ENCODE measurements at places on chromosomes 16 and 17.

GRCh38 chr16:24114876-24115275 is 141.3 kb upstream of the CACNG3 start:
- DNase-seq = no peak

GRCh38 chr17:81306491-81306890 is 11.4 kb upstream of the SLC38A10 start:
- no peak for DNase-seq

GRCh38 chr17:21119247-21119918 is 7.4 kb upstream of the DHRS7B start:
- DNase-seq = peak; percentile 45

- DNase-seq = no peak
Measured at GRCh38 chr16:47886631-47887415, 269.0 kb downstream of the ABCC12 start.

DNA sequence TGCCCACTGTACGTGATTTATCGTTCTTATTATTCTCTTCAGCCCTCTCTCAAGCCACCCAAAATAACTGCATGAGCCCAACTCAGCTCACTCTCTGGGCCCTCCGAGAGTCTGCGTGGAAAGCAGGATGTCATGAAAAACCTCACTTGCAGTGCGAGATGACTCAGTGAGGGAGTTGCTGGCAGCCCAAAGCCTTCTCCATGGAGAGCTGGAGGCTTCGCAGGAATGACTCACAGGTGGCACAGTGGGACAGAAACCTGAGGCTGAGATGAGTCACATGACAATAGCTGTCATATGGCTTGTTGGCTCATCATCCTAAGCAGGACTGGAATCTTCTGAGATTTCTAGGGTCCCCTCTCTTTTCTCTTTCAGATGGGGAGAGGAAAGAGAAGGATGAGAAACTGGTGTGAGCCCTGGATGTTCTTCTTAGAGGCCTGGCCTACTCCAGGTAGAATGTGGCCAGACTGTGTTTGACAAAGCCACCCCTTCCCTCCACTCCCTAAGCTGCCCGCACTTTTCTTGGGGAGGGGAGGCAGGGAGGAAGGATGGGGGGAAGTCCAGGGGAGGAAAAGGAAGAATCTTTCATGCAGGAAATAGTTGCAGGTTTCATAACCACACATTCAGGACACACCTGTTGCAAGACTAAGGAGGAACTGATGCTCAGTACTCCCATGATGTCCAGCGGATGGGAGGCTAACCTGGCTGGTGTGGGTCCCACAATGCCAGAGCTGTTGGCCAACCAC is 160.6 kb upstream of the RPL38 start:
- peak; percentile 1 for DNase-seq

DNA sequence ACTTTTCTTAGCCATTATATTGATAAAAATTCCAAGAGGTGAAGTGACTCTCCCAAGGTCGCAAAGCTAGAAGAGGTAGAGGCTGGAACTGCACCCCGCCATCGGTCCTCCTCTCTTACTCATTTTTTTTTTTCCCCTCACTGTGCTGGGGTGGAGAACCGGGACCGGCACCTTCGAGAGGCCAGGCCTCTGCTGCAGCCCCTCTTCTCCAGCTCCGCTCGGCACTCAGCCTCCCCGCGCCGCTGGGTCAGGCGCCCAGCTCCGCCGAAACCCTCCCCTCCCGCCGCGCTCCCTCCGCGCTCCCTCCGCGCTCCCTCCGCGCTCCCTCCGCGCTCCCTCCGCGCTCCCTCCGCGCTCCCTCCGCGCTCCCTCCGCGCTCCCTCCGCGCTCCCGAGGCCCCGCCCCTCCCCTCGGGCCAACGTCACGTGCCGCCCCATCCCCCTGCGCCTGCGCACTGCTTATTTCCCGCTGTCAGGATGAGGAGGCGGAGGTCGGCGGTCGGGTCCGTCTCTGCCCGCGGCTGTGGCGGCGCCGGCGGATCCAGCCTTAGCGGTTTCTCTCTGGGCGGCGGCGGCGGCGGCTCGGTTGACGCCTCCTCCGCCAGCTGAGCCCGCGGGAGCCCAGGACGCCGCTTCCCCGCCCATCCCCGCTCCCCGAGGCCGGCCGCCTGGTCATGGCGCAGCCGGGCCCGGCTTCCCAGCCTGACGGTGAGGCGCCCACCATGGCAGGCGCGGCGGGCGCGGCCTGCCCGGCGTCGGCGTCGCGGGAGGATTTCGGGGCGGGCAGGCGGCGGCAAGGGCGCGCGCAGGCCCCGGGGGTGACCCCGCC is at the start of gene RABEP1:
Gene RABEP1 (plus strand): TSS at position 471 of the 828 bp plus-strand sequence. CDS start 203 bp downstream, at position 674.
- DNase-seq = peak; percentile 93

DNA sequence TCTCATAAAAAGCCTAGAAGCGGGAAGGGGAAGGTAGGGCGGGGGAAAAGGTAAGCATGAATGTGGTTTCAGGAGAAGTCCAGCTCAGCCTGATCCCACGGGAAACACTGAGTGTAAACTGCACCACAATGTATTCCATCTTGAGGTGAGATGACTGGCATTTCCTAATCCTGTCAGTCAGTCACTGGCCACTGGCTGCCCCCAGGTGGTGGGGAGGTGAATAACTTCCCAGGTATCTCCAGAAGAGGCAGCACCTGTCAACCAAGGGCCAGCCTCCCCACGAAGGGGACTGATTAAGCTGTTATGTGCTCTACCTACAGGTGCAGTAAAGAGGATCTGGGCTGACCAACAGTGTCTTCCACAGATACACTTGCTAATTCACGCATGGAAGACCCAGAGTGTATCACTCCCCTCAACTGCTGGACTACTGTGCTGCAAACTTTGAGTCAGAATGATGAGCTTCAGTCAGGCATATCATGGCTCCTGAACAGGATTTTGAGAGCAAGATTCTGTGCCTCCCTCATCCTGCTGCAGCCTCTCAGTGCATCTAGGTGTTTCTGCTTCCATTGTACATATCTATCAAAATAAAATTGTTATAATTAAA is 108.5 kb upstream of the CCL2 start:
- DNase-seq = peak; percentile 26

DNA sequence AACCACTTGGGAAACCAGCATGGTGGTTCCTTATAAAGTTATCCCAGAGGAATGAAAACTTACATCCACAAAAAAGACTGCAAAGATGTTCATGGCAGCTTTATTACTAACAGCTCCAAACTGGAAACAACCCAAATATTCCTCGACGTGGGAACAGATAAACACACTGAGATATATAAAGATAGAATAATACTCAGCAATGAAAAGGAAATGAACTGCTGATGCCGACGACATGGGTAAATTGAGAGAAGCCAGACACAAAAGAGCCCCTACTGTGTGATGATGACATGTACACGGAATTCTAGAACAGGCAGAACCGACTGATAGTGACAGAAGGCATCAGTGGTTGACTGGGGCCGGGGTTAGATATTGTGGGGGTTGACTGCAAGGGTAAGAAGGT is 9.7 kb downstream of the PRCD start:
- no peak for DNase-seq

- DNase-seq = no peak
Measured at GRCh38 chr17:17621254-17621653, 29.7 kb upstream of the PEMT start.

DNA sequence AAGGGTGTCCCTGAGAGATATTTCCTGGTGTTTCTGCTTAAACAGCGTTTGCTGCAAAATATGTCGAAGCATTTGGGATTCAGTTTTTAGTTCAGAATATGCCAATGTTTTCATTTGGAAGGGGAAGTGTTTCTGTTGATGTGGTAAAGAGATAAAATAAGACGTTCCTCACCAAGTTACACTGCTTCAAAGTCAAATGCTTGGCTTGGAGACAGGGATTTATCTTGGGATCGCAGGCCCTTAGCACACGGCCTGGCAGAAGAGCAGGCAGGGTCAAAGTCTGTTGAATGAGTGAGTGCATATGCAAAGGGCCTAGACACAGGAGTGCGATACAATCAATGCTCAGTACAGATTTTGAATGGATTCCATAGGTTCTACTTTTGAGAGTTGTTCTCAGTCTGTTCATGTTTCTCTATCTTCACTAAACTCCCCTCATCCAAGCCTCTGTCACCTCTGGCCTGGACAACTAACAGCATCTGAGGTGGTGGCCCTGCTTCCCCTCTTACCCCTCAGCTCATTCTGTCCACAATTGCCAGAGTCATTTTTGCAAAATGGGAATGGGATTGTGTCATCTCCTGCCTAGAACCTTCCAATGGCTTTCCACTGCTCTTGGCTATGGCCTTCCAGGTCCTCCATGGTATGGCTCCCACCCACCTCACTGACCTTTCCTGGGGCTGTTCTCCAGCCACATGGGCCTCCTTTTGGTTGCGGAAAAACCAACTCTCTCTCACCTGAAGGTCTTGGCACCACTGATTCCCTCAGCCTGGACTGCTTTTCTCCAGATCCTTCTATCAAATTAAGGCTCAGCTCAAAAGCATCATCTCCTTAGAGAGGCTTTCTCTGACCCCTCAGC is 3.2 kb downstream of the DEXI start:
- no peak for DNase-seq

GRCh38 chr17:44409309-44410028 is 20.0 kb upstream of the ITGA2B start:
- DNase-seq = no peak

DNA sequence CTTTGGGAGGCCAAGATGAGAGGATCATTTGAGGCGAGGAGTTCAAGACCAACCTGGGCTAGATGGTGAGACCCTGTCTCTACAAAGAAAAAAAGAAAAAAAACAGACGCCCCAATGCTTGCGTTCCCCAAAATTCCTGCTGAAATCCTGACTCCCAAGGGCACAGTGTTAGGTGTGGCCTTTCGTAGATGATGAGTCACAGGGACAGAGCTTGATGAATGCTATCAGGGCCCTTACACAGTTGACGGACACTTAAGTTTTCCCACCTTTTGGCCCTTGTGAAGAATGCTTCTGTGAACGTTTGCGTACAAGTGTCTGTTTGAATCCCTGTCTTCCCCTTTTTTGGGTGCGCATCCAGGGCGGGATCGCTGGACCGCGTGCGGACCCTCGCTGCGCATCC is 16.5 kb upstream of the ZNF750 start:
- DNase-seq = no peak

DNA sequence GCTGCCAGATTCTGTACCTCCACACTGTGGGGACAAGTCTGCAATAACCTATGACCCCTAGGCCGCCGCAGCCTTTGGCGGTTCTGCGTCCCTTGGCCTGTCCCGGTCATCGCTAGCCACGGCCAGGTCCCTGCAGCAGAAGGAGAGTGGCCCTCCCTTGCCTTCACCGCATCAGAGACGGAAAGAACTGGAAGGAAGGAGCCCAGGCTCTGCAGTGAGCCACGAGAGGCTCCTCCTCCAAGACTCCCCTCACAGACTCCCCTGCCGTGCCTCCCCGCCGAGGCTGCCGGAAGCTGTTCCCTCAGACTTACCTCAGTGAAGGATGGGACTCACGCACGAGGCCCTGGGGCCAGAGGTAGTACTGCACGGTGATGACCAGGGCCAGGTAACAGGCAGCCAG is 11.0 kb downstream of the SLC38A8 start:
- DNase-seq = no peak

- DNase-seq = peak; percentile 87
Measured at GRCh38 chr17:80454557-80455335, 21.7 kb downstream of the NPTX1 start.

- DNase-seq = no peak
Measured at GRCh38 chr17:40697297-40697696, 6.3 kb downstream of the KRT24 start.

DNA sequence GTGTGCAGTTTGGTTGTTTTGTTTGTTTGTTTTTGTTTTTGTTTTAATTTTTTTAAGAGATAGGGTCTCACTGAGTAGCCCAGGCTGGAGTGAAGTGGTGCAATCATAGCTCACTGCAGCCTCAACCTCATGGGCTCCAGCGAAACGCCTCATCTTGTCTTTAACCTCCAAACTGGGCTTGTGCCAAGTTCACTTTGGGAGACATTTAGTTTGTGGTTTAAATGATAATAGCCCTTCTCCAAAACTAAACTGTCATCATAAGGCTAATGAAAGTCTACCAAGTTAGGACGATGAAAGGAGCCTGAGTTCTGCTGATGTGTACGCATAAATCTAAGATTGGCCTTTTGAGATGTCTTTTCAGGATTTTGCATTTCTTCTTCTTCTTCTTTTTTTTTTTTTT is 6.5 kb upstream of the CARD14 start:
- DNase-seq = no peak

DNA sequence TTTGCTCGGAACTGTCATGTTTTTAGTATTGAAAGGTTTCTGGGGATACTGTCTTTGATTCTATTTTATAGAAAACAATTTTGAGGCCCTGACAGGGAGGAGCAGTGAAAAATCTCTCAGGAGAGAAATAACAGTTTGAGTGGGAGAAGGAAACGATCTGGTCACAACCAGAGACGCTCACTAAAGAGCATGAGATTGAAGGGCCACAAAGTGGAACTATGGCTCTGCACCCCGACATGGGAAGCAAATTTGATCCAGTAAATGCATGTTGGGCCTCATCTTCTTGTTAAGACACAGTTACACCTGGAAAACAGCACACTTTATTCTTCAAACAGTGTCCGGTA is 492 bp downstream of the ERAL1 start:
- DNase-seq = no peak

DNA sequence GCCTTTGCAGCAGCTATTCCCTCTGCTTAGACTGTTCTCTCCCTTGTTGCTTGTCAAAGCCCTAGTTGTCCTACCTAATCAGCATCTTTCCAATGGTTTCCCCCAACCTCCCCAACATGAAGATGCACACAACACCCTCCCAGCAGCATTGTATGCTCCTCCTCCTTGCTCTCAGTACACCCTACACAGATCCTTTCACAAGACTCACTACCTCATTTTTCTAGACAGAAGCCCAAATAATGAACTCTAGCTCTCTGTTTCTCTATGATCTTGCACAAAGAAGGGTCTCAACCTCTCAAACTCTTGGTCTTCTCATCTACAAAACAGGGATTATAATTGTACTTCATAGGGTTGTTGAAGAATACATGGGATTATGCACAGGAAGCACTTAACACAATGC is 19.4 kb downstream of the PSME3IP1 start:
- no peak for DNase-seq

DNA sequence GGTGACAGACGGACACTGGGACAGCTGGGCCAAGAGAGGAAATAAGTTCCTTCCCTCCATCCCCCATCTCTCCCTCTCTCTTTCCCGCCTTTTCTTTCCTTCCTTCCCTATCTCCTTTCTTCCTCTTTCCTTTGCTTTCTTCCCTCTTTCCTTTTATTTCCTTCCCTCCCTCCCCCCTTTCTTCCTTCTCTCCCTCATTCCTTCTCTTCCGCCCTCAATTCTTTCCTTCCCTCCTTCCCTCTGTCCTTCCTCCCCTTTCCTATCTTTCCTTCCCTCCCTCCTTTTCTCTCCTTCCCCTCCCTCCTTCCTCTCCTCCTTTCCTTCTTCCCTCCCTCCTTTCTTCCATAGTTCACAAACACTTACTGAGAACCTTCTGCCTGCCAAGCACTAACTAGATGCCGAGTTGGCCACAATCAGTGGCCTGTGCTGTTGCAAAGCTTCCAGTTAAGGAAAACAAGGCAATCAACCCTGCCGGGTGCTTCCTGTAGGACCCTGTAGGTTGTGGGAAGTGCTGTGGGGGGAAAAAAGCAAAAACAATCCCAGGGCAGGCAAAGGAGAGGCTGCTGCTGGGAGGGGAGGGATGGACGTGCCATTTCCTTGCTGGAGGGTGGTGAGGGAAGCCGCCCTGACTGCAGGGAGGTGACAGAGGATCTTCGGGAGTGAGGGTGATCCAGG is 31.7 kb downstream of the ABCC6 start:
- no peak for DNase-seq

All from activated T-helper 1 cell treated with anti-CD3 and anti-CD28 coated beads, Interleukin-2, amount 50 U/mL, for 16 hours (primary cell).